NCI-H1417 treated with DMSO at 0.1 percent for 48 hours (cell line): ENCODE measurements at places on chromosomes 2 and 18.

DNA sequence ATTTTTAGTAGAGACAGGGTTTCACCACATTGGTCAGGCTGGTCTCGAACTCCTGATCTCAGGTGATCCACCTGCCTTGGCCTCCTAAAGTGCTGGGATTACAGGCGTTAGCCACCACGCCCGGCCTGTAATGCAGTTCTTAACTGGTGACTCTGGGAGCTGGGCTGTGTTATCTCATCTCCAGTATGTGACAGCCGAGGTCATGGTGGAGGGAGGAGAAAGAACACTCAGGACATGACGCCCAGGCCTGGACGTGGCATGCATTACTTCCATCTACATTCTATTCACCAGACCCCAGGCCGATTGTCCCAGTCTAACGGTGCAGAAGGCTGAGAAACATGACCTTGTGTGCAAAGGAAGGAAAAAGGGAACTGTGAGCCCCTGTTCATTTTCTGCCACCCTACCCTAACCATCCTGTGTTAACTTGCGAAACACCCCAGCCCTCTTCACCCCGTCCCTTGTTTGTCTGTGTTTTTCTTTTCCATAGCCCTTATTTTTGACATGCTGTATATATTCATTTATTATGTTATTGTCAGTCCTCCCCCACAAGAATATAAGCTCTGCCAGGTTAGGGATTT, 88.1 kb upstream of the ASAP2 start:
- DNase-seq: no peak

- DNase-seq: no peak
Observed at GRCh38 chr2:181847702-181848101, 43.8 kb upstream of the ITPRID2 start.

DNA sequence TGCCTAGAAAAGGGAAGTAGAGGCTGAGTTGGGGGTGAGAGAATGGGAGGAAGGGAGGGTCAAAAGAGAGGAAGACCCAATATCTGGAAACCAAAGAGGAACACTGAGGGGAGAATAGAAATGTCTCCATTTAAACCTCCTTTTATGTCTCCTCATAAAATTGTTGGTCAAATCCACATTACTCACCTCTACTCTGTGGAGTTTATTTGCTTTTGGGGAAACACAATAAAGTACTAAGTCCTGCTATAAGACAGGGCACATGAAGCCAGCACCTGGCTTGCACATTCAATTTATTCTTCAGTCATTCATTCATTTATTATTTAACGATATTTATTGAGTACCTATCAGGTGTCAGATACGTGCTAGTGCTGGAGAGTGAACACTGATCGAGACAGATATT, 60.3 kb upstream of the NFE2L2 start:
- DNase-seq: no peak

GRCh38 chr2:175806125-175806490, 196.0 kb downstream of the LNPK start:
- DNase-seq: no peak

DNA sequence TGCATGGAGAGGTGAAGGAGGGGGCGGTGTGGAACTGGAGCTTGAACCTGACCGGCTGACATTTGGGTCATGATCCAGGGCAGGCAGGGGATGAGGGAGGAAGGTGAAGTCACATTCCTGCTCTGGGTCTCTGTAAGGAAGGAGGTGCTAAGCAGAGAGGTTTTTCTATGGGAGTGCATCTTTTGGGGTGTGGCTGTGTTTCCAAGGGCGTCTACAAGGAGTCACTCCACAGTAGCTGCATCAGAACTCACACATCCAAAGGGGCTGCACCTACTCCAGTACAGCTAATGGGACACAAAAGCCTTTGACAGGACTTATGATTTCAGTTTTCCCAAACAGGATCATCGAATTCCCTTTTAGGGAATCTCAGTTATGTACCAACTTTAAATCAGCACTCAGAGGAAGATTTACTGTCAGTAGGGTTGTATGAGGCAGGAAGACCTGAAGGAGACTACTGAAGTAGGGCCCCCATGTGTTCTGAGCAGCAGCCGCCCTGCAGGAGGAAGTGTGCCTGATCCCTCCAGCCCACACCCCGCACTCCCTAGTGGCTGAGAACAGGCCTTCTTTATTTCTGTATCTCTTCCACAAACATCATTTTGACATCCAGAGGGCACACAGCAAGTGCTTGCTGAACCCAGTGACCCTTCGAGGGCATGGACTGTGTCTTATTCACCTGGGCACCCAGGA, 137.2 kb downstream of the CELF4 start:
- DNase-seq: no peak

DNA sequence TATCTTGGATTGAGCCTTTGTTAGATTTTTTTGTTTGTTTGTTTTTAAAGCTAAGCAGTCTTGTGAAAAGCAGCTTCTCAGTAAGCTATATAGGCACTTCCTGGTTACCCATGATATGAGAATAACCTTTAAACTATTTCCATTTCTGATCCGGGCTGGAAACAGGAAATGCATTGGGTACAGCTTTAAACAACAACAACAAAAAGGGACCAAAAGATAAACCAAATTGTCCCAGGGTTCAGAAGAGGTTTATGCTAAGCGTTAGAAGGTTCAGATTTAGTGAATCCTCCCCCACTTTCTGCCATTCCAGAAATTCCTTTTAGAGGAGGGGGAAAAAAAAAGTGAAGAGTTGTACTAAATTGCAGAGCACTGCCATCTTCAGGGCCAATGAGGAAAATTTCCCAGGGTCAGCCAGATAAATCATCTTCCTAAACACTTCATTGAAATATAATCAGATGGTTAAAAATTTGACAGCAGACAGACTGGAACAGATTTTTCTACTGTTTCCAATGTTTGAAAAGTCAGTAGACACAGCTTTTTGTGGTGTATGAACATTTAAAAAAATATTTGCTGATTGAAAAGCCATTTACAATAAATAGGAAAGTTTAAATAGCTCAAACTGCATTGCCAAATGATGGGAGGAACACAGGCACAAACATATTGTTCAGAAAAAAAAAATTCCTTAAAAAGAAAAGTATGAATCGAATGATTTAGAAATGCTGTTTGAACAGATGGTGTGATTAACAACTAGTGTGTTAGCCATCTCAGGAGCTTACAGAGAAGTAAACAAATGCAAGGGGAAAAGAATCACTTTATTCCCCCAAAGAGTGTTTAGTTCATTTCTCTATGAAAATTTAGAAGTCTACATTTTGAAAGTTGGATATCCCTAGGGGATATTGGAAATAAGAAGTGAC, 189.9 kb upstream of the TANK start:
- no peak for DNase-seq

DNA sequence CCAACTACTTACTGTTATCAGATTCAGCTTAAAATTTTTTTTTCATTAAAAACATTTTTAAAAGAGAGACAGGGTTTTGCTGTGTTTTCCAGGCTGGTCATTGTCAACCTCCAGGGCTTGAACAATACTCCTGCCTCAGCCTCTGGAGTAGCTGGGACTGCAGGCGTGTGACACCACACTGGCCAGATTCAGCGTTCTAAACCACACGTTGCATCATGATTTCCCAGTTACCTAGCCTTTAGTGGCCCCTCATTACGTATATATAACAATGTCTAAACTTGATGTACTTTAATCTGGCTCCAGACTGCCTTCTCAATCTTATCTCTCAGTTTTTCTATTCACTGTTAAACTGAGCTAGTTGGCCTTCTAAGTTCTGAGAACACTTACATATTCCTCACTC, 89.6 kb downstream of the COMMD1 start:
- DNase-seq: no peak

- DNase-seq: no peak
Observed at GRCh38 chr2:20421988-20422370, 24.9 kb upstream of the RHOB start.

- no peak for DNase-seq
Observed at GRCh38 chr2:234259440-234259839, 208.9 kb downstream of the SPP2 start.

DNA sequence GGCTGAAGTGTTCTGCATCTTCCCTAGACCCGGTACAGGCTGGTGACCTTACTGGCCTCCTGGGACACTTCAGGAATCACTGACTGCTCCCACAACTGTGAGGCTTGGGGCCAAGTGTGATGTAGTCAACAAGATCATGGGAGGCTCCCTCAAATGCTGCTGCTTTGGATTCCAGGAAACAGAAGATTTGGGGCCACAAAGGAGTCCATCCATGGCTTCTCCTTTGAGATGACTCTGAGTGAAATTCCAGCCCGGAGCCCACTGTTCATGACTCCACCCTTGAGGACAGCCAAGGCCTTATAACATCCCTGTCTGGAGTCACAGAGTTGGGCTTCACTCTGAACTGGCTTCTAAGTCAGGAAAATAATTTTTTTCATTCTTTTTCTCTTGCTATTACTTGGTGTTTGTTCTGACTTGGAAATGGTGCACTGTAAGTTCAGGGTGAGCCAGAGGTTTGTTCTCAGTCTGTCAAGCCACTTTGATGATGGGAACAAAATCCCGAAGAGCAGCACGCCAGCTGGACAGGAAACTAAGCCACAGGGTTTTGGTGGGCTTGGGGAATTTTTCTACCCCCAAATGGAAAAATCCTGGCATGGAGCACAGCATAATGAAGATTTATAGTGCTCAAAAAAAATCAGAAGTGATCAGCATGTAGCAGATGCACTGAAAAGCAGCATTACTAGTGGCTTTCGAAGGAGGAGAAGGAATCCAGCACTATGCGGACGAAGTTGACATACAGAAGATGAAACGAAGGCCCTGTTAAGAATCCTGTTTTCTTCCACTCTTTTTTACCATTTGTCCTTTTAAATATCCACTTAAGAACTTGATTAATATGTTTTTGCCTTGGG, 98.1 kb upstream of the ZFP36L2 start:
- DNase-seq: no peak

DNA sequence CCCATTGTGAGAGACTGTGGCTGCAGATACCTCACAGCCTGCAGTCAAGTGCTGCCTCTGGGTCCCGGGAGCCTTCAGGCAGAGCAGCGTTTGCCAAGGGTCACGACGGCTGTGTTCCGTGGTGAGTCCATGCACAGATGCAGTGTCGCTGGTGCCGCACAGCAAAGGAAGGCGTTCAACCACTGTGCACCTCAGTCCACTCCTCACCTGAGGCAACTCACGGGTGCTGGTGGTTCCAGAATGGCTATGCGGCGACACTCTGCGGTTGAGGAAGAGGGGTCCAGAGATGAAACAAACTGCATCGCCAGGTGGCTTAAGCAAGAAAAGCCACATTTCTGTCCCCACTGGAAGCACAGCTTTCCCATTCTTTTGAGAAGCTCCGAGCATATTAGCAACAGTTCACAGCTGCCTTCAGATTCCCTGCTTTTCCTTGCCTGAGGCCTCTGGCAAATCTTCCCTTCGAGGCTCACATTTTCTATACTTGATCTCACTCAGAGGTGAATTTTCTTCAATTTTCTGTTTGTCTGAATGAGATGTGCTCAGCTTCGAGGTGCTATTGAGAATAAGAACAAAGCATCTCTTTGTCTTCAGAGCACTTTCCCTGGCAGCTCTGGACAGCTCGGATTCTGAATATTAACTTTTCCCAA, 208.8 kb upstream of the TWIST2 start:
- DNase-seq: no peak

DNA sequence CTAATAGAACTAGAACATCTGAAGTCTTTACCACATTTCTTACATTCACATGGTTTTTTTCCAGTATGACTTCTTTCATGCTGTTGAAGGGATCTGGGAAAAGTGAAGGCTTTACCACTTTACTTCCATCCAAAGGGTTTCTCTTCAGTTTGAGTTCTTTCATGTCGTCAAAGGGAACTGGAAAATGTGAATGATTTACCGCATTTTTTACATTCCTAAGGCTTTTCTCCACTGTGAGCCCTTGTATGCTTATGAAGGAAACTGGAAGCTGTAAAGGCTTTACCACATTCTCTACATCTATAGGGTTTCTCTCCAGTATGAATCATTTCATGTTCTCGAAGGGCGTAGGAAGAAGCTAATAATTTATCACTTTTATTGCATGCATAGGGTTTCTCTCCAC, 46.7 kb downstream of the NBEAL1 start:
- no peak for DNase-seq

- no peak for DNase-seq
Observed at GRCh38 chr18:64851726-64852125, 702.8 kb upstream of the LINC00305 start.
